ENCODE measurements at places on chromosomes 16 and 17. TPM values are rescaled to one million over a fixed set of nuclear protein-coding genes. Genes with fewer than 3 reads are reported as not detected.

NGFR gene
- 322 TPM for total RNA-seq

BMERB1 gene
- total RNA-seq = 43.6 TPM

SLC13A5 gene
- total RNA-seq = 0.43 TPM

SCGB1C2 gene
- not detected for total RNA-seq

KRTAP3-1 gene
- total RNA-seq = not detected

PTGES3L gene
- 3.5 TPM for total RNA-seq

NTN1 gene
- 10.1 TPM for total RNA-seq

DNA sequence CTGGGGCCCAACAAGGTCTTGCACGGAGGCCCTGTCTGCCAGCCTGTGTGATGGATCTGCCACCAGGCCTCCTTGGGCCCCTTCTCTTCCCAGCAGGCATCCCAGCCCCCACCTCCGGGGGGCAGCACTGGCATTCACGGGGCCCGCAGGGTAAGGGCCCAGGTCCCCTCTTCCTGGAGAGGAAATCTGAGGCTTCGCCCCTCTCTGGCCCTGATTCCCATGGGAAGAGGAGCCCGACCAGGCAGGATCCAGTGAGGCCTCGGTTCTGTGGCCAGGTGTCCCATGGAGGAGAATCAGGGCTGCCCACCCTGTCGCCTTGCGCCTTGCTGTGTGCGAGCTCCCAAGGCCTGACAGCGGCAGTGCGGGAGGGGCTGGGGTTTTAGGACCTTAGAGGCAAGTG is 48.4 kb downstream of the PDPK1 start:
- no peak for DNase-seq

- DNase-seq = no peak
Measured at GRCh38 chr16:58459344-58460218, 40.4 kb upstream of the NDRG4 start.

DNA sequence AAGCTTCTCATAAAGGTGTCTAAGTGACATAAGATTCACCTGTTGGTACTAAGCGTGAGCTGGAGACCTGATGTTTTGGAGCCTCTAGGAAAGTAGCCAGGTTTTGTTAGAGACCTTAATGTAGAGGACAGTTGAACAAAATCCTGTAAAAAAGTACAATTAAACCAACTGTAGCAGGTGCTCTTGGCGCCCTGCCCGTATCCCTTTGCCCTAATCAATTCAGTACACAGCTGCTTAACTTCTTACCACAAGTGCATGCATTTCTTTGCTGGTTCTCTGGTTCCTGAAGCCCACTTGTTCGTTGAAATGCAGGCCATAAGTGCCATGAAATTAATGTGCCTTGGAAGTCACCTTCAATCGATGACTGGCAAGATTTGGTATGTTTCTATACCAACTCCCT is 24.4 kb downstream of the GLP2R start:
- no peak for DNase-seq

DNA sequence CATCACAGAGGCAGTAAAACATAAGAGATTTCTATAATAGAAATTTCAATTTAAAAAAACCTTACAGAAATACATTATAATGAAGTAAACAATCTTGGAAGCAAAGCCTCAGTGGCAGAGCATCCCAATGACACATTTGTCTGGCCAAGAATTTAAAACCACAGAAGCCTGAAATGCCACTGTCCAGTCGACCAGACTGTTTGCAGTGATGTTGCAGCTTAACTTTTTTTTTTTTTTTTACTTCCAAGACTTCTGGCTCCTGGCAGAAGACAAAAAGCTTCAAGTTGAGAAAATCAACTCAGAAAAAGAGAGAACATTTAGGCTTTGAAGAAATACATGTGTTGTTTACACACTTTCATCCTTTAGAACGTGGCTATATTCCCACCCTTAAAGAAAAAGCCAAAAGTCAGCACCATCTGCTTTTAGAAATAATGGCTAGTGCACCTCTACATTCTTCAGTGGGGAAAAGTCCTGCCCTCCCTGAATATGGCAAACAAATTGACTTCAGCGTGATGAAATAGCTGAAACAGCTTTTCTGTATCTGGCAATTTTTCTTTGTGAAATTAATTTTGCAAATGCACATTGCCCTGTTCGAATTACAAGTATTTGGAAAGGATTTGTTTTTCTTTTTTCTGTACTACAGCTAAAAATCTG is 205.5 kb upstream of the MON1B start:
- no peak for DNase-seq

DNA sequence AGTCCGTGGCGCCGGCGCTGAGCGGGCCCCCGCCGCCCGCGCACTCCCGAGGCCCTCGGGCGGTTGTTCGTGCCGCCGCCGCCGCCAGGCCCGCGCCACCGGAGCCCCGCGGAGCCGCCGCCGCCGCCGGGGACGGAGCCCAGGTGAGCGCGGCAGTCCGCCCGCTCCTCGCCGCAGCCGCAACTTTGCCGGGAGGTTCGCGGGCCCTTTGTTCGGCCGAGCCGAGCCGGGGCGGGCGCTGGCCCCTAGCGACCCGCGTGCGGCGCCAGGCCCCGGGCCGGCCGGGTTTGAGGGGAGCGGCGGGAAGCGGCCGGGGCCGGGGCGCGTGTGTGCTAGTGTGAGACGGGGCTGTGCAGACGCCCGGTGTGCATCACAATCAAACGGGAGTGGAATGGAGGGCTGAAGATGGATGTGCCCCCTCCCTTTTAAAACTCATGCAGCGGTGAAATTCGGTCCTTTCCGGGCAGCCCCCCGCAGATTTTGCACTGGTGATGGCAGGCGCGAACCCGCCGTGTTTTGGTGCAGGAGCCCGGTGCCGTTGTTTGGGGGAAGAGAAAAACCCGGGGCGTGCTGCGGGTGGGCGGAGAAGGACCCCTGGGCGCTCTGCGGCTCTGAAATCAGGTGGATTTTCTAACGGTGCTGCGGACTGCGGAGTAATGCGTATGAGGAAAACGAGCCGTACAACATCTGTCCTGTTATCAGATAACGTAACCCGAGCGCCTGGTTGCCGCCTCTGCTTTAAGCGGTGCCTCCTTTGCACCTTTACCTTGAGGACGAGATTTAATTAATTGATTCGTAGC is 823 bp downstream of the TNRC6C start:
- no peak for DNase-seq

DNA sequence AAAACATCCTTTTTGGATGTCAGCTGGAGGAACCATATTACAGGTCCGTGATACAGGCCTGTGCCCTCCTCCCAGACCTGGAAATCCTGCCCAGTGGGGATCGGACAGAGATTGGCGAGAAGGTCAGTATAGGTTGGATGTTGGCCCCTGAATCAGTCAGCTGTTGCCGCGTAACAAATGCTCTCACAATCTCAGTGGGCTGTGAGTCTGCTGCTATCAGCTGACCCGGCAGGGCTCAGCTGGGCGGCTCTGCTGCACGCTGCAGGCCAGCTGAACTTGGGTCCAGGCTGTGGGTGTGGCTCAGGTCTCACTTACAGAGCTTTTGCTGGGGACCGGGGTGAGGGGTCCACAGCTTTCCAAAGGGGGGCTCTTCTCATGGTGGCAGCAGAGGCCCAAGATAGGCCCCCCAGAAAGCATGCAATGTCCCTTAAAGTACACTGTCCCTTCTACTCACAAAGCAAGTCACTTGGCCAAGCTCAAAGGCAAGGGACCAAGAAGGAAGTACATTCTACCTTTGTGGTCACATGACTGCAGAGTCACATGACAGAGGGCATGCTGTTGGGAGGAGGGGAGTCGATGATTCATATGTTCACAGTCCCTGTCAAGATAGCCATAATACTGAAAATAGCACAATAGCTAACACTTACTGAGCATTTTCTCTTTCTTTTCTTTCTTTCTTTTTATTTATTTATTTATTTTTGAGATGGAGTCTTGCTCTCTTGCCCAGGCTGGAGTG is 134.2 kb downstream of the ABCC1 start:
- no peak for DNase-seq

- peak; percentile 1 for DNase-seq
Measured at GRCh38 chr16:12833926-12834325, 30.2 kb upstream of the CPPED1 start.

DNA sequence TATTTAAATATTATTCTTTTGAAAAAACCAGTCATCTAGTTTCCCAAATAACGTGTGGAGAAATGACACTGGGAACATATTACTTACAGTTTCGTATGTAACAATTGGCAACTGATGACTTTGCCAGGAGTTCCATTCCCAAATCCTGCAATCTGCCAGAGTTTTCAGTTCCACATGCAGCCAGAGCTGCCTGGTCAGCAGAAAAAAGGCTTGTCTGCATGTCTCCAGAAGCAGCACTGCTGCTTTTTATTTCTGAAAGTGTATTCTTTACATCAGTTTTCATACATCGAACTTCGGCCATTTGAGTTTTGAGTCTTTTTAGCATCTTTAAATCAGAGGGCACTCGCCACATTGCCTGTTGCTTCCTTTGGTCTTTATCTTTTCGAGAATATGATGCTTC is 78.4 kb downstream of the TRIM37 start:
- no peak for DNase-seq

GRCh38 chr16:50574745-50575136 is 26.5 kb downstream of the NKD1 start:
- DNase-seq = no peak

DNA sequence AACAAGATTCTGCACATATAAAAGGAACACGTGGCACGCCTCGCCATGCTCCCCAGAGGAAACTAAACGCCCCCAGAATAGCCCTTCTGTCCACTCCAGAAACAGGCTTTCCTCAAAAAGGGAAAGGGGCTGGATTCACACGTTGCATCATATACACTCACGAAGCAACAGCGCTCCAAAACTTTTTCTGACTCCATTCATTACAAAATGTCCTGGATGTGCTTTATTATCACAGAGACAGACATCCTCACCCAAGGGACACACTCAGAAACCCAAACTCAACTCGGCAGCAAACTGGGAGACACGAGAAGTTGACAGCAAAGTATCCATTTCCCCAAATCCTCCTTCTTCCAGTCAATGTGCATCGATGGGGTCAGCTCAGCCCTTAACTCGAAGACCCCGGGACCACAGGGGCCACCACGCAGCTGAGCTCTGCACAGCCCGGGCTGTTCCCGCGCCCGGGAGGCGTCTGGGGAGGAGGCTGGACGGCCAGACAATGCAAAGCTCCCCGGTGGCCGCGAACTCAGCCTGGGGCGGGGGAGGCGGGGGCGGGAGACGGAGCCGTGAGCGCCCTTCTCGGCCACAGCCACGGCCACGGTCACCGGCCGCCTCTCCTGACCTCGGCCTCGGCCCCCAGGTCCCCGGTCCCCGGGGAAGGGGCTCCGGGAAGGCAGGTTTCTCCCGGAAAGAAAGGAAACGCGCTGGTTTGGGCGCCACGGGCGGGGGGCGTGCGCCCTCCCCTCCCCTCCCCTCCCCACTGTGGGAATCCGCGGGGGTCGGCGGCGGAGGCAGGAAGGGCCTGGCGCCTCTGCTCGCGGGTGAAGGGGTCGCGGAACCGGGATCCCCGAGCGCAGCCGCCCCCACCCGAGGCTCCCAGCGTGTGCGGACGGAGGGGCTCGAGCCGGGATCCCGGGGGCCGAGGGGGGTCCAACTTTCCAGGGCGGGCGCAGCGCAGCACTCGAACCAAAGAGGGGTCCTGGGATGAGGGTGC is 1.2 kb downstream of the NXN start:
- peak; percentile 57 for DNase-seq

DNA sequence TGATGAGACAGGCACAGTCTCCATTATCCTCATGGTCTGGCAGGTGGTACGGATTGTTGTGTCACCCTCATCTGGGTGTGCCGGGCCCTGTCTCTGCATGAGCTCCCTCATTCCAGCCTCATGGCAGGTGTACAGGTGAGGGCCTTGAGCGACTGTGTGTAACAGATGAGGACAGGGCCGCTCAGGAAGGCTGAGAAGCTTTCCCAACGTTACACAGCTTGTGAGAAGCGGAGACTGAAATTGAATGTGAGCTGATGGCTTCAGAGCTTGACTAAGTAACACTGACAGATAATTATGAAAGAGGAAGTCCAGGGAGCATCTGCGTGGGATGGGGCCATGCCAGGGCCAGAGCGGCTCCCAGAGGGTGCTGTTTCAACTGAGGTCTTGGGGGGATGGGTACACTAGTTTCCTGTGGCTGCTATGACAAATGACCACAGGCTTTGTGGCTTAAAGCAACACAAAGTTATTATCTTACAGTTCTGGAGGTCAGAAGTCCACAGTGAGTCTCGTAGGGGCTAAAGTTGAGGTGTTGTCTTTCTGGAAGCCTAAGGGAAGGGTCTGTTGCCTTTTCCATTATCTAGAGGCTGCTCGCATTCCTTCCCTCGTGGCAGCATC is 36.7 kb downstream of the CMIP start:
- no peak for DNase-seq
